Uterus (tissue), 4 donors: ENCODE measurements at places on chromosomes 4 and X. TPM values are rescaled to one million over a fixed set of nuclear protein-coding genes. Genes with fewer than 3 reads are reported as not detected.
A peak's percentile ranks its signal among the peaks of the same experiment; 100 is the strongest.

The SPOCK3 gene
- total RNA-seq, result 32.9 TPM

DNA sequence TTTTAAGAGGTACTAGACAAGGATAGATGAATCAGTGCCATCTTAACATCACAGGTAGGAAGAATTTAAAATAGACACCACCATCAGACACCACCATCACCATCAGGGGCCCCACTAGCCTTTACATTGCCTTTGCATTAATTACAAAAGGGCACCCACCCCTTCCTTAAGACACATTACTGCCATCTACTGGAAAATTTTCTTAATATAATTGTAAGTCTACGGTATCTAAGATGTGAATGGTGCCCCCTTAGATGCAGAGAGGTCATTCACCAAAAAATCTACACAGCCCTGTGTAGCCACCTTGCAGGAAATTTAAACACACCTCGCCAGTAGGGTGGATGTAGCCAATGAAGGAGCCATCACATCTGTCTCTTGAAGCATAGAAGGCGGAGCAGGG, 184.1 kb downstream of the MID1IP1 start:
- H3K4me1 ChIP-seq, result no peaks in the 10 kb centered on the region
- no peak overlapping the region for H3K27ac ChIP-seq
- no peak overlapping the region for H3K4me3 ChIP-seq
- H3K27me3 ChIP-seq, result no peaks in the 10 kb centered on the region
- no peaks in the 10 kb centered on the region for H3K36me3 ChIP-seq
- no peak for DNase-seq

DNA sequence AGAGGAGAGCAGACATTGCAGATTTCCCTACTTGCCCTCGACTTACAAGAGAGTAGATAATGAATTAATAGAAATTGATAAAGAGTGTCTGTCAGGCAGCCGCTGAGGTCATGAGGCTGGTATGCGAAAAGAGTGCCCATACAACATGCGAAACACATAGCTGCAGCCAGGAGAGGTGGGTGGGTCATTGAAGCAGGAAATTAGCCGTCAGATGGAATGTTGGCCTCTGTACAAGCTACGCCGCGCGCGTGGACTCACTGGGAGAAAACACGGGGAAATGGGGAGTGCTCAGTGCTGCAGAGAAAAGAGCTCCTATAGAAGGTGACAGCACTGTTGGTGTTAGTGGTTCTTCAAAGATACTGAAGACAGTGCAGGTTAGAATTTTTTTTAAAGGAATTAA, 125.1 kb downstream of the RAPGEF2 start:
- H3K4me3 ChIP-seq, result no peak overlapping the region
- DNase-seq, result peak; percentile 58
- H3K4me1 ChIP-seq, result no peaks in the 10 kb centered on the region
- H3K36me3 ChIP-seq, result no peaks in the 10 kb centered on the region

The SLC38A5 gene
- total RNA-seq, result 8.1 TPM

The TSPAN7 gene
- 22.3 TPM for total RNA-seq

The GAGE1 gene
- not detected for total RNA-seq

DNA sequence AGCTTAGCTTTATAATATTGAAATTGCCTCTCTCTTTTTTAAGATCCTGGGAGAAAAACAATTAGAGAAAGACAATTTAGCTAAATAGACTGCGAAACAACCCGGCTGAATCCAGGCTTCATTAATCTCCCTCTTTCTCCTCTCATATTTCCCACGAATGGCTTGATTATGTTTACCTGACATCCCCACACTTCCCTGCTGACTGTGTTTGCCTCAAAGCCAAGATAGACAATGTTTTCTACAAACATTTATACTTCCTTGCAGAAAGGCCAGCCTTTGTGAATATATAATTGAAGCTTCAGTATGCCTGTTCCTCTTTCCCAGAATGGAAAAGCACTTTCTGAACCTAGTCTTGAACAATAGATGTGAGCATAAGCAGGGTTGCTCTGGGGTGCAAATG, 566.8 kb downstream of the PDHA2 start:
- no peak overlapping the region for H3K27ac ChIP-seq
- H3K27me3 ChIP-seq, result no peaks in the 10 kb centered on the region
- H3K36me3 ChIP-seq, result no peaks in the 10 kb centered on the region
- DNase-seq, result no peak
- no peak overlapping the region for H3K4me3 ChIP-seq

- H3K27ac ChIP-seq, result no peak overlapping the region
- no peaks in the 10 kb centered on the region for H3K4me1 ChIP-seq
- DNase-seq, result no peak
- H3K36me3 ChIP-seq, result no peaks in the 10 kb centered on the region
- no peaks in the 10 kb centered on the region for H3K27me3 ChIP-seq
These were observed 15.0 kb upstream of the OTUD4 start for GRCh38 chr4:145195167-145195952.

- no peak for DNase-seq
- H3K27ac ChIP-seq, result no peak overlapping the region
- H3K4me1 ChIP-seq, result no peaks in the 10 kb centered on the region
- no peak overlapping the region for H3K4me3 ChIP-seq
- no peaks in the 10 kb centered on the region for H3K36me3 ChIP-seq
These were observed 128.9 kb upstream of the LIMCH1 start for GRCh38 chr4:41408859-41409593.

DNA sequence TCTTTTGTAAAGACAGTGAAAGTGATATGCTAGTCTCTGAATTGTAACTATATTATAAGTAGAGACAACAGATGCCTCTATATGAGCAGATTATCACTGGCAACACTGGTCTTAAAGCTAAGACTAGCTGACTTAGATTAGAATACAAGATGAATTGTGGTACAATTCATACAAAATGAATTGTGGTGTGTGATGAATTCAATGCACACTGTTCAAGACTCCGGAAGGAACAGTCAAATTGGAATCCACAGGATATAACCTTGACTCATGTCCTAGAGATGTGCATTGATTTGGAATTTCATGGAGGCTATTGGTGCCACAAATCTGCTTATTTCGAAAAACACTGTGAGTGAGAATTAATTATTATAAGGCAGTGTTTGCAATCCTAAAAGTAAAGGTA, 701.8 kb downstream of the PCDH7 start:
- H3K27ac ChIP-seq, result no peak overlapping the region
- H3K36me3 ChIP-seq, result no peaks in the 10 kb centered on the region

The CCDC158 gene
- total RNA-seq, result under 0.01 TPM
